ENCODE measurements at places on chromosomes 1 and 21.
A peak's percentile ranks its signal among the peaks of the same experiment; 100 is the strongest.

- peak; percentile 61 for DNase-seq
Measured at GRCh38 chr1:186761358-186761757, 67.4 kb upstream of the PLA2G4A start.

DNA sequence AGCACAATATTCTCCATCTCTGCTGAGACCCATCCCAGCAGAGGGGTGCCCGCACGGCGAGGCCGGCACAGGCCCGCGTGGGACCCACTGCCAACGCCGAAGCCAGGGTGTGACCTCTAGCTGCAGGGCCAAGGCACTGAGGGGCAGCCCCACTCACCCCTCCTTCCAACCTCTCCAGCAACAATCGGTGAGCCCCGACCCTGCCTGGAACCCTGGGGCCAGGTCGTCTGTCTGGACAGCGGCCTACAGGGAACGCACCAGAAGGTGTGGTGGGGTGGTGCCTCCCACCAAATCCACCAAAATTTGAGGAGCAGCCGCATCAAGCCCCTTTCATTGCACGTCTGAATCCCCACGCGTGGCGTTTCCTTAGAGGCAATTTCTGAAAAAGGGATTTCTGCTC is 63.0 kb upstream of the ADARB1 start:
- no peak for DNase-seq

DNA sequence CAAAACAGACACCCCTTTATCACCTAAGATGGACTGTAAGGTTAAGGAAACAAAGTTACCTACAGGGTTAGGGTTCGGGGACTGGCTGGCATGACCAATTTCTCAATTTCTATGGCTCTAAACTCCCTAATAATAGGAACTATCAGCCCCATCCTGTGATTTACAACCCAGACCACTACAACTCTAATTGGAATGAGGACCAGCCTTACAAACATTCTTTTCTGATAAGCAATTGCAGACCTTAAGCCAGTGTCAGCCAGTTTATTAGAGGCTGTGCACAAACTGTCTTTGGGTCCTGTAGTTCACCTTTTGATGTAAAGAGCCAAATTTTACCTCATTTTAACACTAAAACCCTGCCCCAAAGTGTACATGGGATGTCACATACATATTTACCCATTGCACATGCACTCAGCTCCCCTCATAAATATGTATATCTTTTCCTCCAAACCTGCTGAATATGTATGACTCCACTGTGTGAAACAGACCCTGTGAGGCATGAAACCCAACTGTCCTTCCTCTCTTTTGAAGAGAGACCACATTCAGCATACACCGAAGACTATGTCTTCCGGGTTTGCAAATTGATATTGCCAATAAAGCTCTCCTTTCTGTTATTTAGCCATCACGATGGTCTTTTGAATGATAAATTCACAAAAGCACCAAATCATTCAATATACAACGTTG is 7.3 kb upstream of the APP start:
- no peak for DNase-seq

DNA sequence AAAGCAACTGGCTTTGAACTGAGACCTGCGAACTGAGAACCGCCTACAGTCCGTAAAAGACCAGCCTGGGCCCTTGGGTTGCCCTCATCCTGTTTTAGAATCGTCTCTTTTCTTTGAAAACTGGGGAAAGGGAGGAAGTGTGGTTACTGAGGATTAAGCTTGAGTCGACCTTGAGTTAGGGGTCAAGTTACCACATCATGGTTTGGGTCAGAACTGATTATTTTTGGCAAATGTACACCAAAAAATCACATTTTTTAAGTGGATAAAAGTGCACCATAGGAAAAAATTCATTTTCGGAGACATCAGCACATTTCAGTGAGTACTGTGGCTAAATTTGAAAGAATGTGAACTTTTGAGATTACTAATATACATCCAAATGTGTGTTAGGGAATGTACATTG is 76.9 kb upstream of the KAZN start:
- no peak for DNase-seq

GRCh38 chr1:119968068-119968492 is 71.8 kb upstream of the ADAM30 start:
- DNase-seq = peak; percentile 57

DNA sequence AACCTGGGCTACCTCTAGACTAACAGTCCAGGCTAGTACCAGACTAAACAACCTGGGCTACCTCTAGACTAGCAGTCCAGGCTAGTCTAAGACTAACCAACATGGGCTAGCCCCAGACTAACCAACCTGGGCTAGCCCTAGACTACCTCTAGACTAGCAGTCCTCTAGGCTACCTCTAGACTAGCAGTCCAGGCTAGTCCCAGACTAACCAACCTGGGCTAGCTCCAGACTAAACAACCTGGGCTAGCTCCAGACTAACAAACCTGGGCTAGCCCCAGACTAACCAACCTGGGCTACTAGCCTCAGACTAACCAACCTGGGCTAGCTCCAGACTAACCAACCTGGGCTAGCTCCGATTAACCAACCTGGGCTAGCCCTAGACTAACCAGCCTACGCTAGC is 2.0 kb downstream of the TFF2 start:
- DNase-seq = no peak

DNA sequence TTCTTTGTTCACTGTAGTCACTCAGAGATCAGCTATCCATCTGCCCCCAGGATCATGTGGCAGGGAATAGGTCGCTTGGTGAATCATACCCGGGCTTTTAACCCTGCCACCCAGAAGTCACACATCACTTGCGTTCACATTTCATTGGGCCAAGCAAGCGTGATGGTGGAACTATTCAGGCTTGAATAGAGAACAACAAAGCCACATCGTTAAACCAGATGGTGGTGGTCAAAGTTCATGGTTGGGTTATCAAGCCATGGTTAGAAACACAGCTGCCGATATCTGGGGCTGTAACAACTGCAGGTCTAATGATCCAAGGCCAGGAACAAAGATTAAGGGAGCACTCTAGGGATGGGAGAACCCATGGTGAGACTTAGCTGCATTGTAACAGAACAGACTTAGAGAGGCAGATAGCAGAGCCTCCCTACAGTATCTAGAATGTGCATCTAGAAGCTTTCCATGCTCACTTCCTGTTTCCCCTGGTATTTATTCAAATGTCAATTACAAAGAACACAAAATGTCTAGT is 40.0 kb upstream of the PTPRC start:
- no peak for DNase-seq

DNA sequence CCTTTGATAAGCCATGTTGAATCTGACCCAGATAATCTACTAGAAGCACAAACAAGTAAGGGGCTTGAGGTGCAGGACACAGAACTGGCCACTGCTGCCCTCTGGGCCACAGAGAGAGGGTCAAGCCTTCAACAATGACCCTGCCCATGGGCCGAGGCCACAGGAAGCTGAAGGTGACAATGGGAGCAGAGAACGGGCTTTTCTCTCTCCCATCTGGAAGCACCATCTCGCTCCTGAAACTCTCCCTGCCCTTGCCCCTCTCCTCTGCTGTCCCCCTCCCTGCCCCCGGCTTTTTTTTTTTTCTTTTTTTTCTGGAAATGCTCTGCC is 133.1 kb upstream of the DUSP10 start:
- no peak for DNase-seq

DNA sequence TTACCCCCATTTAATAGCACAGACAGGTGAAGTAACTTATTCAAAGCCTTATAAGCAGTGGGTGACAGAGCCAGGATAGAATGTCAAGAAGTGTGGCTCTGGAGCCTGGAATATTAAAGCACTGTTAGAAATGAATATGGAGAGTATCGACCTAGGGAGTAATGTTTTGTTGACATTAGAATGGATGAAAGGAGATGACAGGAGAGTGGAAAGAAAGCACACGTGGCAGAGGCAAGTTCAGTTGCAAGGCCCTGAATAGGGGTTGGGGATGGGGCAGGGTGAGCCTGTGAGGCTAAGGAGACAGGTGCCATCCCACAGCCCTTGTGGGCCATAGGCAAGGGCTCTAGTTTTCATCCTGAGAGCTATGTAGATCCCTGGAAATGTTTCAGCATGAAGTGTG is 125.5 kb upstream of the PLXNA2 start:
- DNase-seq = no peak

GRCh38 chr1:1050577-1051052 is 23.5 kb downstream of the RNF223 start:
- DNase-seq = no peak

DNA sequence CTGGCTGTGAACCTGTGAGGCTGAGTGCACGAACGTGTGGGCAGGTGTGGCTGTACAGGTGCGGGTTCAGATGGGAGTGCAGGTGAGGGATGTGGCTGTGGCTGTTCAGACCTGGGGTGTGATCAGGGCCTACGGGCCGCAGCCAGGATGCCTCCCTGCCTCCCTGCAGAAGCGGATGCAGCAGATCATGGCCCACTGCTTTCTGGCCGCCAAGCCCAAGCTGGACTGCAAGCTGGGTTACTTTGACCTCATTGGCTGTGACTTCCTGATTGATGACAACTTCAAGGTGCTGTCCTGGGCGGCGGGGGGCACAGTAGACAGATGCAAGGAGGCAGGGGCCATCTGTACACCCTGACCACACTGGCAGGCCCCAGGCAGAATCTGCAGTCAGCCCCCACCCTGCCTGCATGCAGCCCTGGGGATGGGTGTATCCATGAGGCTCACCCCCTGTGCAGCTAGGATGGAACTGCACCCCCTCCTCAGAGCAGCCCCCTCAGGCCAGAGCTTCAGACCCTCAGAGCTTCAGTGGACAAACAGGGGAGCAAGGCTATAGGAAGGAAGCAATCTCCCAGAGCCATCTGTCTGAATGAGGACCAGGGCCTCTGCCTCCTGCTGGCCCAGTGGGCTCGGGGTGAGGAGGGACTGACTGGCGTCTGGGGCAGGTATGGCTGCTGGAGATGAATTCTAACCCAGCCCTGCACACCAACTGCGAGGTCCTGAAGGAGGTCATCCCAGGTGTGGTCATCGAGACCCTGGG is 9.8 kb downstream of the TNFRSF18 start:
- no peak for DNase-seq

DNA sequence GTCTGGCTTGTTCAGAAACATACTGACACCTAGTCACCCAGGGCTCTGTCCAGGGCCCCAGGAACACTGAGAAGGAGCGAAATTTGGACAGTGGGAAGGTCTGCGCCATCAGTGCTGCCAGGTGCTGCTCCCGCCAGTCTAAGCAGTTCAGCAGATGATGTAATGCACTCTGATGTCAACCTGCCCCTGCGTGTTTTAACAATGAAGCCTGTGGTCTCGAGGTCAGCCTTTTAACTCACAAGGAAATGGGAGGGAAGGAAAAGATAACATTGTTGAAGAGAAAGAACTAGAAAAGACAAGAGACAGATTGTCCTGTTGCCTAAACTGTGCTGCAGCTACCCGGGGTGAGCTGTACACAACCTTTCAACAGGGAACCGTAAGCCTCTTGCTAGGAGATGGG is 126.6 kb upstream of the IFFO2 start:
- no peak for DNase-seq

- DNase-seq = no peak
Measured at GRCh38 chr1:234018816-234019215, 114.3 kb downstream of the SLC35F3 start.

- DNase-seq = no peak
Measured at GRCh38 chr1:117014209-117014608, 12.6 kb downstream of the CD101 start.

DNA sequence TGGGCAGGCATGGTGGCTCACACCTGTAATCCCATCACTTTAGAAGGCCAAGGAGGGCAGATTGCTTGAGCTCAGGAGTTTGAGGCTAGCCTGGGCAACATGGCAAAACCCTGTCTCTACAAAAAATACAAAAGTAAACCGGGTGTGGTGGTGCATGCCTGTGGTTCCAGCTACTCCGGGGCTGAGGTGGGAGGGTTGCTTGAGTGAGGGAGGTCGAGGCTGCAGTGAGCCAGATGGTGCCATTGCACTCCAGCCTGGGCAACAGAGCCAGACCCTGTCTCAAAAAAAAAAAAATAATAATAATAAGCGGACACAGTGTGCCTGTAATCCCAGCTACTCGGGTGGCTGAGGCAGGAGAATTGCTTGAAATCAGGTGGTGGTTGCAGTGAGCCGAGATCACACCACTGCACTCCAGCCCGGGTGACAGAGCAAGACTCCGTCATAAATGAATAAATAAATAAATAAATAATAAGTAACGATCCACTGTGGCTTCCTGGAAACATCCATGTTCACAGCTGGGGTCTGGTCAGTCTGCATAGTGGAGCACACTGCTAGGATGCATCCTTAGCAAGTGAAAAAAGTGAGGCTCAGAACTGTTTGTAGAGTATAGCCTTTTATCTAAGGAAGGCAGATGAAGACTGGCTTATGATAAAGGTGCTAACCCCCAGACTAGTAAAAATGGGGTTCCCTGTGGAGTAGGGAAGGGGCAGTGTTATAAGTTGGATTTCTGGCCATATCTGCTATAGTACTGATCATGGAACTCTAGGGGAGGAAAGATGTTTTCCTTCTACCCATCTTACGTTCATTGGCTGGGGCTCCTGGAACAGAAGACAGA is 15.7 kb downstream of the PKNOX1 start:
- DNase-seq = no peak

DNA sequence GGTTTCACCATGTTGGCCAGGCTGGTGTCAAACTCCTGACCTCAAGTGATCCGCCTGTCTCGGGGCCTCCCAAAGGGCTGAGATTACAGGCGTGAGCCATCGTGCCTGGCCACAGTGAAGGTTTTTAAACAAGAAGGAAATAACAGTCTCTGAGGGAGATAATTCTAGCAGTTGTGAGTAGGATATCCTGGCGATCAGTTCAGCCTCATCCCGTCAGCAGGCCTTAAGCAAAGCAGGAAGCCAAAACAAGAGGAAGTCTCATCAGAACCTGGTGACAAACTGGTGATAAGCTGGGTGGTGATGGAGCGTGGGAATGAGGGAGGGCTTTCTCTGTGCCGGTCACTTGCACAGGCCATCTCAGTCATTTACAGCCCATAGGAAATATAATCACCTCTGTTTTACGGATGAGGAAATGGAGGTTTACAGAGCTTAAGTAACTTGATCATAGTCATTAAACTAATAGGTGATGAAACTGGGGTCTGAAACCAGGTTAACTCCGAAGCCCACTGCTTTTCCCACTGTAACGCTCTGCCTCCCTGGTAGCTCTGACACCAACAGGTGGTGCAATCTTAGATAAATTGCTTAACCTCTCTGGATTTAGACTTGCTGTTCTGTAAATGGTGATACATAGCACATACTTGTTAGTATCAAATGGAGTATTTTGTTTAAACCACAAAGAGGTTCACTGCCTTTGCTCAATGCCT is 40.8 kb upstream of the A3GALT2 start:
- no peak for DNase-seq

DNA sequence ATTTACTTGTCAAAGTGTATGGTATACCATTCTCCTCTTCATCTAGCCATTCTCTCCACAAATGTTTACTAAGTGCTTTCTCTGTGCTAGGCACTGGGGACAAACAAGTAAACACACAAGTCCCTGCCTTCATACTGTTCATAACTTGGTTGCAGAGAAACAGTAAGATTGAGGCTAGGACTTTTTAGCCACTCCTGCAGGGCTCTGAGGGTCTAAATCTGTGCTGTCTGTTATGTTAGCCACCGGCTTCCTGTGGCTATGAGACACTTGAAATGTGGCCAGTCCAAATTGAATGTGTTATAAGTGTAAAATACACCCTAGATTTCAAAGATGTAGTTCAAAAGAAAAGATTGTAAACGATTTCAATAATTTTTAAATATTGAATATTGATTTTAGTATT is 50.2 kb downstream of the AZIN2 start:
- no peak for DNase-seq
